ENCODE measurements at places on chromosomes 16 and 17.

DNA sequence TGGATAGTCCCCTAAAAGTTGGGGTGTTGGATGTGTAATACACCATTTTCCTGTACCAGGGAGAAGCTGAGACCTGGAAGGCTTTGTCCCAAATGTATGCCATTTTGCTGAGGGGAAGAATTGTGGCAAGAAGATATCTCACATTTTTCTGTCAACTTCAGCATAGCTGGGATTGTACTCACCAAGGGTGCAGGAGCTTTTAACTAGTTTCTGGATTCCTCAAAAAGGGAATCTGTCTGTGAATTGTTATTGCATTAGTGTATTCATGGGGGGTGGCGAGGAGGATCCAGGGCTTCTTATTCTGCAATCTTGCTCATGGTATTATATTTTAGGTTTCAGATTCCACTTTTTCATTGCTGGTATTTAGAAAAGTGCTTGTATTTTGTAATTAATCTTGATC, 208.2 kb upstream of the MYOCD start:
- peak; percentile 36 for DNase-seq

GRCh38 chr16:53893731-53894435, 189.9 kb downstream of the FTO start:
- peak; percentile 45 for DNase-seq

DNA sequence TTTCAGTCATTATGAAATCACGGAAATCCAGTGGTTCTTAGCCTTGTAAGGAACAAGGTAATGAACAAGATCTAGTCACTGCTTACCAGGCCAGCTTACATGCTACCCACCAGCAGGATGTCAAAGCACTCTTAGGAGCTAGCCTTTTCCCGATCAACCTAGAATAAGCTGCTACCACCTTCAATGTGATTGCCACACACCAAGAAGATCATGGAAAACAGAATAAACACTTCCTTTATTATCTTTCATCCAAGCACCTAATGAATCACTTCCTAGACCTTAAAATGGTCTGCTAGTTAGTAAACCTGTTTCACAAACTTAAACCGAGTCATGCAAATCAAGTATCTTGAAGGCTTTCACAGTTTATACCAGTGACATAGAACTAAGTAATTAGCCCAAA, 5.0 kb downstream of the BBS2 start:
- DNase-seq, result no peak

- DNase-seq, result peak; percentile 19
These were observed 47.7 kb upstream of the LCMT1 start for GRCh38 chr16:25063865-25064264.

DNA sequence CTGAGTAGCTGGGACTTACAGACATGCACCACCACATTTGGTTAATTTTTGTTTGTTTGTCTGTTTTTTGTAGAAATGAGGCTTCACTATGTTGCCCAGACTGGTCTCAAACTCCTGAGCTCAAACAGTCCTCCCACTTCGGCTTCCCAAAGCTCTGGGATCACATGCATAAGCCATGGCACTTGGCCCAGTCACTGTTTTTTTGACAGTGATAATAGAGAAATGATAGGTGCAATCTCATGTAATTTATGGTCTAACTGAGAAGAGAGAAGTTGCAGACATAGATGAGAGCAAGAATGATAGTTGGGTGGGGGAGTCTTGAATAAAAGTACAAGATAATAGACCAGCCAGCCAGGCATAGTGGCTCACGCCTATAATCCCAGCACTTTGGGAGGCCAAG, 89.7 kb upstream of the TNRC6A start:
- no peak for DNase-seq

GRCh38 chr16:83390759-83391158, 417.0 kb upstream of the HSBP1 start:
- no peak for DNase-seq

DNA sequence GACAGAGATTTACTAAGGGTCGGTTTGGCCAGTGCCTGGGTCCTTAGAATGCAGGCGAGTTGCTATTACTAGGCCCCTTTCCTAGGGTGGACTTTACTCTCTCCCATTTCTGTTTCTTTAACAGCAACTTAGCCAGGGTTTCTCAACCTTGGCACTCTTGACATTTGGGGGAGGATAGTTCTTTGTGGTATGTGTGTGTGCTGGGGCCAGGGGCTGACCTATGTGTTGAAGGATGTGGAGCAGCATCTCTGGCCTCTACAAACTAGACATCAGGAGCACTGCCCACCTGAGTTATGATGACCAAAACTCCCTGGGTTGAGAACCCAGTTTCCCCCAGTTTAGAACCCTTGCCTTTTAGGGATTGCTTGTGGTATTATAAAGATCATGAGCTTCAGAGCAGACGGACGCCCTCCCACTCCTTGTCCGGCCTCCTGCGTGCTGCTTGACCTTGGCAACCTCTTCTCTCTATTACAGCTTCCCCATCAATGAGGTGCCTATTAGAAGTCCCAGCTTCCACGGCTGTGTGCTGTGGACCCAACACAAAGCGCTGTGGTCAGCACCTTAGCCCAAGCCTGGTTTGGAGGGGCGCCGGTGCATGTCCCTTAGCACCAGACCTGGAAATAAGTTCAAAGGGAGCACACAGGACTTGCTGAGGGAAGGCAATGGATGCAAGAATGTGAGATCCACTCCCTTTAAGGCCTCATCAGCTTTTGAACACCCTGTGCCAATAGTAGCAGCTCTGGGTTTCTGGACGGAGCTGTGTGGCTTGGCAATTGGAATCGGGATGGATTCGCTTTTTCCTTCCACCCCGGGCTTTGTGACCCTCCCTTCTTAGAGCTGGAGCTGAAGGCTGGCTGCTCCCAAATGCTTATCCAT, 239.2 kb upstream of the MAF start:
- DNase-seq, result no peak

DNA sequence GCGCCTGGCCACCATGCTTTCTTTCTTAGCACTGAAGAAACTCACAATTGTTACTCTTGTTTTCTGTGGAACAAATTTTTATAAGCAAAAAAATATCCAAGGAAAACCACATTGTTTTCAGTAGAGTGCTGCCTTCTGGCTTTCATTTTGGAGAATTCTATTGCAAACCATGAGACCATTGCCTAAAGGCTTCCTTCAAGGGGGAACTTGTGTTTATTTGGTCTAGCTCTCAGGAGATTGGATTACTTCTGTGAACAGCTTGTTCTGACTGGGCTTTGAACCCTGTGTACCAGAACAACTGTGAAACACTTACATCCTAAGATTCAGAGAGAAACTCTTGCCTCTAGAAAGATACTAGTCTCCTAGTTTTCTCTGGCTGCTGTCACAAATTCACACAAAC, 32.1 kb downstream of the TOM1L1 start:
- DNase-seq, result no peak

GRCh38 chr16:83717308-83717707, 90.5 kb upstream of the HSBP1 start:
- no peak for DNase-seq

DNA sequence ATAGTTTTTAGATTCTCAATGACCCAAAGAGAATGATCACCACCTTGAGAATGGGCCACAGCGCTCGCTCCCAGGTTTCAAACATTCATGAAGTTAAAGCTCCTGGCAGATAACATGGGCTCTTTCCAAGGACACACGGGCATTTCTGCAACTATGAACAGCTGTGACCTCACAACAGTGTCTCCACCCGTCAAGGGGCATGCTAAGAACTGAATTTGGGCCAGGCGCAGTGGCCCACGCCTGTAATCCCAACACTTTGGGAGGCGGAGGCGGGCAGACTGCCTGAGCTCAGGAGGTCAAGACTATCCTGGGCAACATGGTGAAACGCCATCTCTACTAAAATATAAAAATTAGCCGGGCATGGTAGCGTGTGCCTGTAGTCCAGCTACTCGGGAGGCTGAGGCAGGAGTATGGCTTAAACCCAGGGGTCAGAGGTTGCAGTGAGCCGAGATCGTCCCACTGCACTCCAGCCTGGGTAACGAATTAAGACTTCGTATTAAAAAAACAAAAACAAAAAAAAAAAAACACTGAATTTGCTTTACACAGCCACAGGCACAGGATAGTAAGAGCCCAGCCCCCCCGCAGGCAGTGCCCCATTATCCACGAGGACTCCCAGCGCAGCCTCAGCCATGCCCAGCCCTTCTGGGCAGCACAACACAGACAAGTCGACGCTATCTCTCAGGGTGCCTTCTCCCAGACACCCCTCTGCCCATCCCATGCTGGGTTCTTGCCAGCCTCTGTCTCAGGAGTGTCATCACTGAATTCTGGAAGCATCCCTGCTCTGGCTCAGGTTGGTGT, 7.2 kb downstream of the USP7 start:
- no peak for DNase-seq

DNA sequence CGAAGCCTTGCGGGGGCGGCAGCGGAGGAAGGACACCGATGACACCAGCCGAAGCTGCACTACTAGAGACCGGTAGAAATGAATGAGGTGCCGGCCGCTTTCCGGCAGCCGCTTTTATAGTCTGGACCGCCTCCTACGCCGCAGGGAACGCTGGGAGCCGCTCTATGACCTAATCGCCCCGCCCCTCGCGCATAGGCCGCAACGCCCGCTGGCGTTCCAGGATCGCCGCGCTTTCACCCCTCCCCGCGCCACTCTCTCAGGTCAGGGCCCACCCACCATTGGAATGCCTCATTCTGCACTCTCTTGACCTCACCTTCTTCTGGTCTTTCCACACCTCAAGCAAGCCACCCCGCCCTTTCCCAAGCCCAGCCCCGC, at the start of gene DDX5:
Gene DDX5, minus strand, starts transcription at position 89 of the 375 bp plus-strand sequence. CDS start 170 bp downstream, outside the sequence.
- DNase-seq, result peak; percentile 95

DNA sequence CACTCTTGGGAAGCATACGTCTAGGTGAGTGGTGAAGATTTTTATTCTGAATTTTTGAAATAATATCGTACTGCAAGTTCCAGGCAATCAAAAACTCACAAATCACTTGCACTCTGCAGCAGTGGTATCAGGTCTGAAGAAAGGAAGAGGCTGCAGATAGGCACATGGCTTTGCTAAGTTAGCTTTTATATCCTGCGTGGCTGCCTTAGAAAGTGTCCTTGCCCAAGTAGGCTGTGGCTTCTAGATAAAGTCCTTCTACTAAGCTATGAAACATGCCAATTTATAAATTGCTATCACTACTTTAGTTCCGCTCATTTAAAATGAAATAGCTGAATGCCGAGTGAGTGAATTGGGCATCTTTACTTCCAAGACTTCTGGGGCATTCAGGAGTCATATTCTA, 17.9 kb downstream of the WWOX start:
- DNase-seq, result no peak

DNA sequence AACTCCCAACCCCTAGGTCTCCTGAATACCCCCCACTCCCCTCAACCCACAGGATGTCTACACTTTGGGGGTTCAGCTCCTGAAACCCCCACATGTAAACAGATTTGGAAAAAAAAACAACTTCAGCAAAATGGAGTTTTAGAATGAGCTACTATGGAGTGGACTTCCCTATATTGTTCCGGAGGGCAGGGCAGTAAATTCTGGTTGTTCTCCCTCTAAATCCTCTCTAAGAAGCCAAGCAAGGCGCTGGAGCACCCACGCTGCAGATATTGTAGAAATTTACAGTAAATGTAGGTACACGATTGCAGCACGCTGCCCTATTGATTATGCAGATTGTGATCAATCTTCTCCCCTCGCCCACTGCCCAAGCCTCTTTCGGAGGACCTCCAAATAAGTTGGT, 8.5 kb upstream of the ZFHX3 start:
- DNase-seq, result no peak

GRCh38 chr16:11354733-11355574, 9.7 kb downstream of the RMI2 start:
- DNase-seq, result no peak

DNA sequence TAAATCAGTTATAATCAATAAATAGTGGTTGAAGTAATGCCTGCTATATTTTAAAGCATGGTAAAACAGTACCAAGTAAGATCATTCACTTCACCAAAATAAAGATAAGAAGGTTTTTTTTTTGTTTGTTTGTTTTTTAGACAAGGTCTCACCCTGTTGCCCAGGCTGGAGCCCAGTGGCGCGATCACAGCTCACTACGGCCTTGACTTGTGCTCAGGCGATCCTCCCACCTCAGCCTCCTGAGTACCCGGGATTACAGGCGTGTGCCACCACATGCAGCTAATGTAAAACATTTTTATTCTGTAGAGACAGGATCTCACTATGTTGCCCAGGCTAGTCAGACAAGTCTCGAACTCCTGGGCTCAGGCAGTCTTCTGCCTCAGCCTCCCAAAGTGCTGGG, 84.5 kb upstream of the NETO2 start:
- no peak for DNase-seq

- peak; percentile 85 for DNase-seq
These were observed 452 bp downstream of the SLC25A10 start for GRCh38 chr17:81712468-81713003.
